RWPE1 (cell line): ENCODE measurements at places on chromosomes 3 and 15.

- no peak for DNase-seq
These were observed 27.6 kb downstream of the C2CD4A start for GRCh38 chr15:62094388-62094787.

- peak; percentile 12 for DNase-seq
These were observed at the start of gene CASR for GRCh38 chr3:122183521-122183892. Gene CASR (plus strand): TSS chr3:122183668. CDS start chr3:122254190, 70,522 bp downstream.

- DNase-seq: no peak
These were observed 592 bp downstream of the RASGRF1 start for GRCh38 chr15:79089890-79090486.

DNA sequence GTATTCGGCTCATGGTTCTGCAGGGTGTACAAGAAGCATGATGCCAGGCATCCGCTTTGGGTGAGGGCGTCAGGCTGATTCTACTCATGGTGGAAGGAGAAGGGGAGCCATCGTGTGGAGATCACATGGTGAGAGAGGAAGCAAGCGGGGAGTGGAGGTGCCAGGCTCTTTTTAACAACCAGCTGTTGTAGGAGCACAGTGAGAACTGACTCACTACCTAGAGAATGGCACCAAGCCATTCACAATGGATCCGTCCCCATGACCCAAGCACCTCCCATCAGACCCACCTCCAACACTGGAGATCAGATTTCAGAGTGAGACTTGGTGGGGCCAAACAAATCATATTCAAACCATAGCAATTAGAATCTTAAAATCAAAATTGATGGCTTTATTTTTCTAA lies 259.8 kb upstream of the CTDSPL start:
- no peak for DNase-seq

DNA sequence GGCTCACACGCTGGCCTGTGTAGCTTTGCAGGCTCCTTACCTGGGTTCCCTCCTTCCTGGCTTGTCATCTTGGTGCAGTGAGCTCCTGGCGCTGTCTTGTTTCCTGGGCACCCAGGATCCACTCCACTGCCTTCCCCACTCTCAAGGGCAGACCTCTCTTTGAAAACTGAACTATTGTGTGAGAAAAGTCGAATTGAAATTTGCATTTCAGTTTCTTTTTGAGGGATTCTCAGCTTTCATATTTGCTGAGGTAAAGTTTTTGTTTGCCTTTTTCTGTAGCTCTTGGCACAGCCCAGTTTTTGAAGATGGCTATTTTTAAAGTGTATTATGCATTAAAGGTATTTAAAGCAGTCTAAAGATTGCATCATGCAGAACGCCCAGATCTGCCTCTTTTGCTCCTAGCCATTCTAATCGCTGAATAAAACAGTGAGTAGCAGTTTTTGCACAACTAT lies 70.1 kb downstream of the CCK start:
- DNase-seq: no peak

DNA sequence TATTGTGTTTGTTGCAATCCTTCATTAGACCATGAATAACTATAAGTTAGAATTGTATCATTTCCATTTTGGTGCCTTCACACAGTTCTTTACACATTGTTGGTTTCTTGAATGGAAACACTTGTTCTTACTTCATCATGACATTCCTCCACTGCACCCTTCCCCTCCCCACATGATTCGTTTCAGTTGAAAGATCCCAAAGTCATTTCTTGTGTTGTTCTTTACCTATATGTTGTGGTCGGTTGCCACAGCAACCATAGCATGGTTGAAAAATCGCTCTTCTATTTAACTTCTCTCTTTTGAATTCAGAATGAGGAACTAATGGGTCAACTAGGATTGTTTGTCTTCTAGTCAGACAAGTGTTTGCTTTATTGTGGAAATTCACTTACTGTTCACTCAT lies 103.3 kb downstream of the IL1RAP start:
- DNase-seq: peak; percentile 3

GRCh38 chr15:26455828-26456227 lies 317.0 kb downstream of the GABRB3 start:
- DNase-seq: no peak

DNA sequence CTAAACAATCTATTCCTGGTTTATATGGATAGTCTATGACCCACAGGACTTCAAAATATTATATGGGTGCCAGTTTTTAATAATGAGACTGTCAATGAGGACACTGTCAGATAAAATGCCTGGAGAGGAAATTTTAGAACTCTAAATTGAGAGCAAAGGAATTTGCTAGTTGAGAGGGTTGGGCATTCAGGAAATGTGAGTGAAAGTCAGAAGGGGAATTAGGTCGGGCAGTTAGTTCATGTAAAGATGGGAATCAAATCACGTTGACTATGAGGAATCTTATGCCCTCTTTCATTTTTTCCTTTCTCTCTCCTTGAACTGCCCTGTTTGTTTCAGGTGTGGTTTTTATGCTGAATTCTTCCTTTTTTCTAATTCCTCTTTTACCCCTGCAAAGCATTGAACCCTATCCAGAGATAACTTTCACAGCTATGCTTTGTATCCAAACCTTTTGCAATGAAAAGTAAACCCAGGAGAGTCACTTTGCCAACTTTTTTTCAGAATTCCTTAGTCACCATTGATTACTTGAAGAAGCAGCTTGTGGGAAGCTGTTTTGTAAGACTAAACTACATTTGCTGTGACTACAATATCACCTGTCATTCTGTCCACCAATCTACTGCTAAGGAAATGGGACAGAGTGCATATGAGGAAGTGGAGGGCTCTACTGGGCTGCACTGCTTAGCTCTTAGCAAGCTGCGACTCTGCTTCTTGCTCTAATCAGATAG lies 27.8 kb downstream of the CHP1 start:
- no peak for DNase-seq

GRCh38 chr3:147412261-147412916 lies 3.2 kb downstream of the ZIC1 start:
- no peak for DNase-seq

DNA sequence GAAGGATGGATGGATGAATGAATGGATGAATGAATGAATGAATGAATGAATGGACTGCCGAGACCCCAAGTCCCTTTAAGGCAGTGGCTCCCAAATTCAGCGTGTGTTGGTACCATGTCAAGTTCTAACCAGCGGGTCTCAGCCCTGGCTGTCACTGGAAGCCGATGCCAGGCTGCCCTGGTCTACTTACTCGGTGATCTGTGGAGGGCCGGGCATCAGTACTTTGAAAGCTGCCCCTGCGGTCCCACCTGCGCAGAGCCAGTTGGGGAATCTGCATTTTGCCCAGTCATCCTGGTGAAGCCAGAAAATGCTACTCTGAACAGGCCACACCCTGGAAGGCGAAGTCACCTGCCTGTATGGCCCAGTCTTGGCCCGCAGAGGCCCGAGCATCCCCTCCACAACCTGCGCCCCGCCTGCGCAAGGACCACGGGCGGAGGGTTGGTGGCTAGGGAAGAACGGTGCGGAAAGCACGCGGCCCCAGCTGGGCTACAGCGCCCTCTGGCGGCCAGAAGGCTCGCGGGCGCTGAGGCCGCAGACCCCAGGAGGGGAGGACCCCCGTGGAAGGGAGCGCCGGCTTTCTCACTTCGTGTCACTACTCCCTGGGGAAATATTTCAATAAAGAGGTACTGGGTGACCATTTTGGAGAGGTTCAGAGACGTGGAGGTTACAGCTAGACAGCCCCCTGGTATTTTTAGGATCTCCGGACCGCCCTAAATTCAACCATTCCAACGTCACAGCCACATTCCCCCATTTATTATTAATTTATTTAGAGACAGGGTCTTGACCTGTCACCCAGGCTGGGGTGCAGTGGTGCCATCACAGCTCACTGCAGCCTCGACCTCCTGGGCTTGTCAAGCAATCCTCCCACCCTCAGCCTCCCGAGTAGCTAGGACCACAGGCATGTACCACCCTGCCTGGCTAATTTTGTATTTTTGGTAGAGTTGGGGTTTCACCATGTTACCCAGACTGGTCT lies 34.9 kb downstream of the PRKCD start:
- DNase-seq: peak; percentile 45
